CD4-positive, alpha-beta T cell treated with Interleukin-6 at 100 ng/mL for 8 hours (primary cell): ENCODE measurements at places on chromosomes 5 and 9.

- DNase-seq, result no peak
Measured at GRCh38 chr9:27496135-27496504, 28.0 kb upstream of the IFNK start.

DNA sequence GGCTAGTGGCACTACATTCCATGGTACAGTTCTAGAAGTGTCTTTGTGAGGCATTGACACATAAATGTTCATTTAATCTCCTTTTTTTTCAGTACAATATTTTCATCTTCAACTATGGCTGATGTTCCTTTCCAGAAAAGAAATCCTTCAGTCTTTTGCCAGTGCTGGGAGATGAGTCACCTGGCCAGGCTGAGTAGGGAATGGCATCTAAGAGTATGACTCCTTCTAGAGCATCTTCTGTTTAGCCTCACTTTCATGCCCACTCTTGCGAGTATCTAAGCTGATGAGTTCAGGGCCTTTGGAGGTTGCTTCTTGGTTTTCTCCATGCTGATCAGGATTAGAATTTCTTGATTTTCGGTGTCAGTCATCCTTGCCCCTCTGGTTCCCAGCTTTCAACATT, 124.4 kb downstream of the SLC28A3 start:
- DNase-seq, result no peak

GRCh38 chr5:132479111-132479951, 11.2 kb downstream of the IRF1 start:
- no peak for DNase-seq

- no peak for DNase-seq
Measured at GRCh38 chr5:72474516-72474915, 32.7 kb downstream of the ZNF366 start.

- DNase-seq, result no peak
Measured at GRCh38 chr5:116675626-116675910, 100.9 kb upstream of the SEMA6A start.

DNA sequence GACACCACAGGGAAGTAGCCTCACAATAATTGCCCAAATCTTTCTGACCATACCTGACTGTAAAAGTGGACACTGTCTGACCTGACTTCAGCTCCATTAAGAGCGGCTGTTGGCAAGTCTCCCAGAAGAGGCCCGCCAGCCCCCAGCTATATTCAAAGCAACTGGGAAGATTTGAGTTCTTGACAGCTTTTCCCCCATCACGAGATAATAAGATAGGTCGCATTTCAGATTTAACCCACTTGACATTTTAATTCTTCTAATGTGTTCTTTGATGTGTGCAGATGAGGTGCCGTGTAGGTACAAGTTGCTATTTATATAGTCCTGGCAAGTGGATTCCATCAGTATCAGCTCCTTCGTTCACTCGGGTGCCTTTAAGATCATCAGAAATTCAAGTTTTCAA, 345.7 kb downstream of the DRD1 start:
- no peak for DNase-seq

DNA sequence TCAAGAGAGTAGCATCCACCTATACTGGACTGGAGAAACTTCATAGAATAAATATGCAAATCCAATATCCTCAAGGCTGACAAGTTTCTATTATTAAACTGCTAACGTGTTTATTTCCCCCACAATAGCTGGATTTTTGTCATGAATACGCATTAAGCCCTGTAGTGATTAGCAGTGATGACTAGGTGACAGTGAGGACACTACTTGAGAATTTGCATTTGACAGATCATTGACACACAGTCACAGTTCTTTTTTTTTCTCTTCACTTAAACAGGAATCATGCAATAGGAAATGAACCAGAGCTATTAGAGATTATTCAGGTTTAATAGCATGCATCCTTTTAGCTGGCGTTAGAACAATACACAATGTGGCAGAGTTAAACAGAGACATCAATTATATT, 35.3 kb downstream of the MPDZ start:
- no peak for DNase-seq

DNA sequence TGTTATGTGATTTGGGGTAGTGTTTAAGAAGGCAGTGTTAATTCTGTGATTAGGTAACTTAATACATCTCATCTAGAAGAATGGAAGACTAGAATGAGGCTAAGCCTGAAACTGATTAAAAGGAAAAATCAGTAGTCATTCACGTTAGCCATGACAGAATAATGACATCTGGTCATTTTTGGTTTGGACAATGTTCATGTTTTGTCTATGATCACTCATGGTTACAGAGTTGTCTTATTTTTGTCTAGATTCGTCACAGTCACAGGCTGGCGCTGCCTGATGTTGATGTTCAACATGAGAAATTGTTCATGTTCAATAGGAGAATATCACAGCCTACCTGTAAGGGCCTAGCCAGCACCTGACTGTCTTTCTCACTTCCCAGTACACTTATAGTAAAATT, 9.5 kb upstream of the DOCK2 start:
- no peak for DNase-seq

- no peak for DNase-seq
Measured at GRCh38 chr5:142807372-142807911, 37.3 kb downstream of the ARHGAP26 start.

- no peak for DNase-seq
Measured at GRCh38 chr5:32309761-32310160, 3.0 kb downstream of the MTMR12 start.

DNA sequence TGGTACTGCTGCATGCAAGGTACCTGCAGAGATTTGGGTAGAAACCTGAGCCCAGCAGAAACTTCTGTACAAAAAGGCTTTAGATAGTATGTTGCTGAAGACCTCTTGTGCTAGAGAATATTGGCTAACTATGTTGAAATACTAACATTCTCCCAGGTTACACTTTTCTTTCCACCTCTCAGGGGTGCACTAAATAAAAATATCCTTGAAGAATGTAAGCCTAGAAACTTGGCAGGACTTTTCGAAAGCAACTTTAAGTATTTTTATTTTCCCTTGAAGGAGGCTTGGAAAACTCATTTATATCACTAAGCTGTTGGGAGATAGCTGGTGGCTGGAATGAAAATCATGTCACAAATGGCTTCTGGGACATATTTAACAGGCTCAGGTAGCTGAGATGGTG, 50.0 kb downstream of the FBXL7 start:
- no peak for DNase-seq

DNA sequence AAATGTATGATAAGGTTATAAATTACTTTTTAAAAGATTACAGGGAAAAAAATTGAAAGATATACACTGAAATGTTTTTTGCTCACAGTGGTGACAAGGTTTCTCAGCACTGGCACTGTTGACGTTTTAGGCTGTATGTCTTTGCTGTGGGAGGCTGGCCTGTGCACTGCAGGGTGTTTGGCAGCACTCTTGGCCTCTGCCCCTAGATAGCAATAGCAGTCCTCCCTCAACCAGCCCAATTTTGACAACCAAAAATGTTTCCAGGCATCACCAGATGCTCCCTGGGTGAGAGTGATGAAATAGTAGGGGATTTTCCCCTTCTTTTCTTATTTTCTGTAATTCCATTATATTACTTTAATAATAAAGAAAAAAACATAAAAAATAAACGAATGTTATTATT, 3.3 kb downstream of the CD274 start:
- DNase-seq, result no peak

- DNase-seq, result no peak
Measured at GRCh38 chr5:135007305-135007704, 26.7 kb downstream of the PITX1 start.

DNA sequence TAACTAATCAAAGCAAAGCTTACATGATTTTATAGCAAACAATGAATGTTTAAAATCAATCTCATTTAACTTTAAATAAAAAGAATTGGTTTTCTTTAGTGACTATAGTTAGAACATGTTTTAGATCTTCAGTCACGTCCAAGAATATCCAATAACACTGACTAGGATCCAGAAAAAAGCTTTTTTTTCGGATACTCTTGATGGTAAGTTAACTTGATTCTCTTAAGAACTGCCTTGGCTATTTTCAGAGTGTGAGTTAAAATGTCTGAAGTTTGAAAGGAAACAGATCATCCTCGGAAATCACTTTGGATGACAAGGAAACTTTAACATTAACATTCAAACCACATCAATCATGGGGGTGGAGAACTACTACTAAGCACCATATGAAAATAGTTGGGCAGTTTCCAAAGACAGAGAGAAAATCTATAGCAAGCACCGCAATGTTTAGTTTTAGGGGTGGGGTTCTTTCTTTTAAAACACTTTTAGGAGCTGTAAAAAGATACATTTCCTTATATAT, 83.7 kb upstream of the SLC27A6 start:
- DNase-seq, result no peak

DNA sequence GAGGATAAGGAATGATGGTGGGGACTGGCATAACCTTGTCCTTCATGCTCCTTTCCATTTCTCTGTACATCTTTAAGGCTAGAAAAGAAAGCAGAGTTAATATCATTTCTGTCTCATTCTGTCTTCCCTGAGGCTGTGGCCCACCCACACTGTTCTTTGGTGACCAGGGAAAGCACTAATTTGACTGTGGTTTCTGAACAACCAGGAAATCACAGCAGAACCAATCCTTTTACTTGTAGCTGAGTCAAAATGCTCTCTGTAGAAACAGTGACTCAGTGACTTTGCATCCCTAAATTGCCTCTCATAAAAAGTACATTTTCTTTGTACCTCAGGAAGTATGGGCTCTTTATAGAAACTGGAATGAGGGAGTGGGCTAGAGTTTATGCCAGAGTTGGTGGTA, 28.1 kb downstream of the IL33 start:
- no peak for DNase-seq

DNA sequence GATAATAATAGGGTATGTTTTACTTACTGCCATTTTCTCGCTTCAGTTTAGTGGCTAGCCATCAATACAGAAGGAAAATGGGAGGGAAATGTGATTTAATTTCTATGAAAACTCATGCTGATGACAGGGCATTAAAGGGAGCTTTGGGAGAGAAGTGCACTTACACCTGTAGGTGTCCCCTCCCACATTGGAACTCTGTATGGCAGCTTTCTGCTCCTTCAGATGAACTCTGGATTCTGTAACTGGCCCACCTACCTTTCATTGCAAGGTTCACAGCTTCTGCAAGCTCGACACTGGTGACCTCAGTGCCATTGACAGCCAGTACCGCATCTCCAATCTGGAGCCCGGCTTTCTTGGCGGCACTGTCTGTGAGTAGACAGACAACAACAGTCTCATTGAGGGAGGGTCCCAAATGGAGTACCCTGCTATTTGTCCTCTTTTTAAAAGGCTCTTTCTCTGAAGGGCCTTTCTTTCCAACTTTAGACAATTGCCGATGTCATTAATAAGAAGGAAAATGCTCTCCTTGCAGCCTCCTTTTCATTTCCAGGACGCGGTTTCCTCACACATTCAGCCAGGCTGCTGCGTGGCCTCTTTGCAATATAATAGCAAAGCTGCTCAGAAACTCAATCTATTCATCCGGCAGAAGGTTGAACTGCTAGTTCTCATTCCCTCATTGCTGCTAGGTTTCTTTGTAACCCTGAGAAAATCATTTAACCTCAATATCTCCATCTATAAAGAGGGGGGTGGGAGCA, 63.6 kb downstream of the NUDT12 start:
- no peak for DNase-seq

GRCh38 chr9:37053684-37054362, 19.8 kb upstream of the PAX5 start:
- no peak for DNase-seq

DNA sequence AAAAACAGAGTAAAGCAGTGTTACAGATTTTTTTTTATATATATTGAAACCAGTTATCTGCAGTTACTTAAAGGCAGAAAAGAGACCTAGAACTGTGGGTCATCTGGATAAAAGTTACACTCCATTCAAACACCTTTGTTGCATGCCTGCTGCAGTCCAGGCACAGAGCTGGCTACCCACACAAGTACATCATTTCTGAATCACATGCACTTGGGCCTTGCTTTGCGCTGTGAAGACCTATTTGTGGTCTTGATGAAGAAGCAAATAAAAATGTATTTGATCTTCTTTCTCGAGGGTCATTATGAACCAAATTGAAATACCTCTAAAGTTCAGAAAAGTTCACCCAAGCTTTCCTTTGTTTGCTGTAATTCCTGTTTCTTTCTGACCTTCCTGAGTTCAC, 503.0 kb upstream of the ZNF608 start:
- no peak for DNase-seq

DNA sequence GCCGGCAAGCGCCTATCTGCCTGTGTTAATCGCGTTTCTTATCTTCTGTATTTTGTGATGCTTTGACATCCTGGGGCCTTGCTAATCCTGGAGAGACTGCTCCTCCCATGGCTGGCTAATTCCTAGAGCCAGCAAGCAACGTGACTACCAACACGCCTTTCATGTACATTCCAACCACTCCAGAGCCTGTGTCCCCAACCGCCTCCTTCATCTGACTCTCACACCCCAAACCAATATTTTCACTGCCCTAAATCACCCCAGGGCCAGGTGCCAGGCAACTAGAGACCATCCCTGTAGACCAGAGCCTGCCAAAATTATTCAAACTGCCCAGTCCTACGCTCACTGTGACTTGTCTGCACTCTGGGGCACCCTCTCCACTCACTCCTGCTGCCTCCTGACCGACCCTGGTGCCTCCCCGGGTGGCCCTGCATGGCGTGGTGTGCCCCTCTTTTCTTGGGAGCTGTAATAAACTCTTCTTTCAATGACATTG, 50.5 kb upstream of the COL5A1 start:
- no peak for DNase-seq

GRCh38 chr5:151574444-151574996, 16.6 kb downstream of the FAT2 start:
- DNase-seq, result no peak

DNA sequence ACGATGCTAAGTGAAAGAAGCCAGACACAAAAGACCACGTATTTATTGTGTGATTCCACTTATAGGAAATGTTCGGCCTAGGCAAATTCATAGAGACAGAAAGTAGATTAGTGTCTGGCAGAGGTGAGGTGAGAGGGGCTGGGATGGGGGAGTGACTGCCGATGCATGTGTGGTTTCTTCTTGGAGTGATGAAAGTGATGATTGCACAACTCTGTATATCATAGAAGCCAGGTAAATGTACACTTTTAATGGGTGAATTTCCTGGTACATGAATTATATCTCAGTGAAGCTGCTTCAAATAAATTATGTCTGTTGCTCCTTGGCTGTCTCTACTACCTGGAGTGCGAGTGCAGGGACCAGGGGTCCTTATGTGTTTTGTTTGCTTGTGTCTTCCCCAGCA, 76.2 kb upstream of the PTCH1 start:
- DNase-seq, result no peak

- DNase-seq, result no peak
Measured at GRCh38 chr5:116045821-116046220, 13.5 kb downstream of the ARL14EPL start.
